ENCODE measurements at places on chromosomes 12 and 14. TPM values are rescaled to one million over a fixed set of nuclear protein-coding genes. Genes with fewer than 3 reads are reported as not detected.
A peak's percentile ranks its signal among the peaks of the same experiment; 100 is the strongest.

DNA sequence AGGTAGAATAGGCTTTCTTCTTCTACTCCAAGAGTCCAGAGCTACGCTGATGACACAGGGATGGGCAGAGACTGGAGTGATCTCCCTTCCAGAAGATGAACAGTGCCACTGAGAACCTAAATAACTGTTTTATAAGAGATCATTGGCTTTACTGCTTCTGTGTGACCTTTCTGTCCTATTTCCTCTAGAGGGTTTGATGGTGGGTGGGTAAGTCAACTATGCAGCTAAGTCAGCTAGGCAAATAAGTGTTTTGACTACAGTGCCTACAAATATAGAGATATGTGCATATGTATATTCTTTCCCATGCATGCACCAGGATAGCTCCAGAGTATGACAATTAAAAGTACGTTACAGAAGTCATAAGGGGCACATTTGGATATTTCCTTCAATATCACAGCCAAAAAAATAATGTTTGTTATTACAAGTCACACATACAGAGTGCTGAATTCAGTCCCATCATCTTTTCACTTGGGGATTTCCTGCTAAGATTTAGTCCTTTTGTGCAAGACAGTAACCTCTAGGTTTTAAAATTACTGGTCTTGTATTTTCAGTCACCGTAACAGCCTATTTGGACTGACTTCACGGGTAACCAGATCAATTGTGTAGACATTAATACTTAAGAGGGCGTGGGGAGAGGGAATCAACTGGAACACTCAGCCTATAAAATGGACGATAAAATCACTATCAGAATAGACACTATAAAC, 412.6 kb upstream of the SOX5 start:
- no peak for DNase-seq

- no peak for DNase-seq
Observed at GRCh38 chr12:84913129-84913515, 523 bp upstream of the SLC6A15 start.

GRCh38 chr14:104689109-104689880, at the start of gene INF2:
TSS of gene INF2 (plus strand) at chr14:104689618. CDS start at chr14:104701366, 11,748 bp downstream.
- DNase-seq, result peak; percentile 75

DNA sequence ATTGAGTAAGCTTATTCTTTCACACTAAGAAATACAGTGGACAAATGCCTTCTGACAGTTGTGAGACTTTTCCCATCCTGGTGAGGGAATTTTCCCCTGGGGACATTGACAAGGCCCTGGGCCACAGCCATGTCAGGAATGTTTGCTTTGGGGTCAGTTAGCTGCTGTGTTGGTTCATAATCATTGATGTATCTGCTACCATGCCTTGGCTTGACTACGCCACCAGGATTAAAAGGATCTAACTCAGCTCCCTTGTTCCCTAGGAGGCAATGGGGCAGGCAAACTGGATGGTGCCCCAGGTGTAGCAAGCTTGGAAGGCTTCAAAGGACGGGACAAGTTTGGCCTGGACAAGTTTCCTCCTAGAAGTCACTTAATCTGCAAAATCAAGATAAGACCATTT, 3.1 kb upstream of the CCDC88C start:
- no peak for DNase-seq

DNA sequence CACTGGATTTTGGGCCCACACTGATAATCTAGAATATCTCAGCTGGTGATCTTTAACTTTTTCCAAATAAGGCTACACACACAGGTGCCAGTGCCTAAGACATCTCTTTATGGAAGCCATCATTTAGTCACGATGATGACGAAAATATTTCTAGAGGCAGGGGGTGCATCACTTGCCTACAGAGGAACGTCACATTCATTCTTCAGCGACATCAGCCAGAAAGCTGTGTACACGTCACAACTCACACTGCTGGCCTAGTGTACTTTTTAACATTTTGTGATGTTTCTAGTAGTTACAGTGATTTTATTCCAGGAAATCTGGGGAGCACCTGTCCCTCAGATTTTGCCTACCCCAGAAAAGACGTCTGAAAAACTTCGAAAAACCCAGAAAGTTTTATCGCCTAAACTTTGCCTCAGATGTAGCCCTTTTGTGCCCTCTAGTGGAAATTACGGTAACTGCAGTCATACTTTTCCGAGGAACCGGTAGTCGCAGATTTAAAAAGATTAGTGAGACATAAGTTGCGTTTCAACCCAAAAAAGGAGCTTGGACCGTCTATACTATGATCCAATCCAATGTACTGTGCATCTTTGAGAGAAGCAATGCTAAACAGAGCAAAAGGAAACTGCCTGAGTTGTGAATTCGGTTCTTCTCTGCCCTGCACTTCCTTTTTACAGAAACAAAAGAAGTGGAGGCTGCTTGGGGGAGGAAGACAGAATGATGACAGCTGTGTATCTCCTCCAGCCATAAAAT, 64.3 kb upstream of the STON2 start:
- peak; percentile 63 for DNase-seq

DNA sequence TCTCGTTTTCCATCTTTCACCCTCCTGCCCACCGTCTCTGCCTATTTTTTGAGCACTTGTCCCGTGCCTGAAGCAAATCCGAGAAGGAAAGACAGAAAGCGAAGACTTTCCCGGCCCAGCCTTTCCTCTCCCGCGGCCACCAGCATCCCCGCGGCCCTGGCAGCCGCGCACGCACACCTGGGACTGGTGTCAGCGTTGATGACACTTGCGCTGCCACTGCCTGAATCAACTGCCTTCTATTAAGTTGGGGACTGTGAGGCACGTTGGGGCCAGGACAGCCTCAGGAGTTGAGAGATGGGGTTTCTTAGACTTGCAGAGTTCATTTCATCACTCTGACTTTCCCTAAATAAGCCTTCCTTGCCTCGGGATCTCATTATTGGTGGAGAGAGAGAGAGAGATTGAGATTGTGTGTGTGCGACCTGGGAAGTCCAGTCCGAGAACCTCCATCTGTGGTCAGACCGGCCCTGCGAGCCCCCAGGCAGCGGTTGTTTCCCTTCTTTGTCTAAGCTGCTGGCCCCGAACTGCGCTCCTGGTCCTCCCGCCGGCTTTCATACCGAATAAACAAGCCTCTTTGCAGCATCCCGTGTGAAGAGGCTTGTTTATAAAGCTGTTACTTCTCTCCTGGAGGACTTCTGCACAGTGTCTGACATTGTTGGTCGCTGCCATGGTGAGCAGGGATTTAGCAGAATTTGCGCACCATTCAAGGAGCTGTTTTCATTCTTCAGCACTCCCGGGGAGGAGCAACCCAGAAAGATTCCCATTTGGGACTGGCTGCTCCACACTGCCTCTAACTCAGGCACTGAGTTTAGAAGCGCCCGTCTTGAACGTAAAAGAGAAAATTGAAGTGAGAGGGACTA, 1.5 kb downstream of the PDZRN4 start:
- no peak for DNase-seq

DNA sequence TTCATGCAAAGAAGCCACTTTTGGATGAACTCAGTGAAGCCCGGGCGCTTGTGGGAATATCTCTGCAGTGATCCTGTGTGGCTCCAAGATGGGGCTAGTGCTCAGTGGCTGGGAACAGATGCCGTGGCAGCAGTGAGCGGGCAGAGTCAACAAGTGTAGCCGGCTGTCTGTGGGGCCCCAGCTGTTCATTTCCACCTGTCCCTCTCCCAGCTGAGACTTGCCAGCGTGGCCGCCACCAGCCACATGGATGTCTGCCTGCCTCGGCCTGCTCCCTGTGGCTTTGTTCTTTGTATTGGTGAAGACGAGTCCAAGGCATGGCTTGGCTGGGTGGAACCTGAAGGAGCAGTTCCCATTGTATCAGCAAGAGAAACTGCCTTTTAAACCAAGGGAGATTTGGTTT, 77.3 kb downstream of the NOS1 start:
- no peak for DNase-seq

DNA sequence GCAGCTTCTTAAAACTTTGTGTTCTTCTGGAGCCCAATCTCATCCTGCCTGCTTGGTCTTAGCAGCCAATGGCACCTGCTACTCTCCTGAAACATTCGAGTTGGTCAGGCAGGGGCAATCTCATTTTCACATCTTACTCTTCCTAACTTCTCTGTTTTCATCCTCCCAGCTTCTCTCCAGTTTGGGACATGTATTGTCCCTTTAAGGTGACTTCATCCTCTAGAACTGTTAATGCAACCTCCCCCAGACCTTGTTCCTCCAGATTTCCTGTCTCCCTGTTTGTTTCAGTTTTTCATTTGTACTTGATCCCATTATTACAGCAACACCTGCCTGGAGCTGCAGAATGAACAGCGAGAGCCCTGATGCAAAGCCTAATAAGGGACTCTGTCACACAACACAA, 31.3 kb downstream of the SERPINA11 start:
- DNase-seq, result no peak

GRCh38 chr14:39682582-39682981, 250.3 kb upstream of the FBXO33 start:
- DNase-seq, result no peak

- no peak for DNase-seq
Observed at GRCh38 chr12:18807714-18808113, 69.8 kb downstream of the CAPZA3 start.

DNA sequence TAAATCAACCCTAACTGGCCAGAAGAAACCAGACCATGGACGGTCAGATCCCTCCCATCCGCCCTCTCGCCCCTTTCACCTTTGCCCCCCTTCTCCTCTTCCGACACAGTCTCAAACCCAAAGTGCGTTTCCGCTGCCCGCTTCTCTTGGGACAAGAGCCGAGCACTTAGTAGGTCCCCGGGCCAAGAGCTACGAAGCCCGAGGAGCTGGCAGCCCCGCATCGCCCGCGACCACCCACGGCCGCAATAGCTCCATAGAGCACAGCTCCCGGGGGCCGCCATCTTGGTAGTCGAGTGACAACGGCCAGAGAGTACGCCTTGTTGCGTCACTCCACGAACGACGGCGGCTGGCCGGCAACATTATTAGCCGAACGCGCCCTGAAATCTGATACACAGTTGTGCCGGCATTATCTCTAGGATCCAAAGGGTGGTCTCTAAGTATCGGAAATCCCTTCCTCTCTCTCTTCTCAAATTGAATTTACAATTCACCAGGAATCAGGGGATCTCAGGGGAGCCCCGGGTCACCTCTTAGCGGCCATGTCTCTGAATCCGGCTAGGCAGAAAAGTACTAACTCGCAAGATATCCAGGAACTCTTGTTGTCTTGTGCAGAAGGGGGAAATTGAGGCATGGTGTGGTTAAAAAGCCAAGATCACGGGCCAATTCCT, at the start of gene COQ5:
Gene COQ5, minus strand, starts transcription at position 298 of the 665 bp plus-strand sequence. Its CDS starts 17 bp downstream, at position 281.
- DNase-seq, result peak; percentile 94

DNA sequence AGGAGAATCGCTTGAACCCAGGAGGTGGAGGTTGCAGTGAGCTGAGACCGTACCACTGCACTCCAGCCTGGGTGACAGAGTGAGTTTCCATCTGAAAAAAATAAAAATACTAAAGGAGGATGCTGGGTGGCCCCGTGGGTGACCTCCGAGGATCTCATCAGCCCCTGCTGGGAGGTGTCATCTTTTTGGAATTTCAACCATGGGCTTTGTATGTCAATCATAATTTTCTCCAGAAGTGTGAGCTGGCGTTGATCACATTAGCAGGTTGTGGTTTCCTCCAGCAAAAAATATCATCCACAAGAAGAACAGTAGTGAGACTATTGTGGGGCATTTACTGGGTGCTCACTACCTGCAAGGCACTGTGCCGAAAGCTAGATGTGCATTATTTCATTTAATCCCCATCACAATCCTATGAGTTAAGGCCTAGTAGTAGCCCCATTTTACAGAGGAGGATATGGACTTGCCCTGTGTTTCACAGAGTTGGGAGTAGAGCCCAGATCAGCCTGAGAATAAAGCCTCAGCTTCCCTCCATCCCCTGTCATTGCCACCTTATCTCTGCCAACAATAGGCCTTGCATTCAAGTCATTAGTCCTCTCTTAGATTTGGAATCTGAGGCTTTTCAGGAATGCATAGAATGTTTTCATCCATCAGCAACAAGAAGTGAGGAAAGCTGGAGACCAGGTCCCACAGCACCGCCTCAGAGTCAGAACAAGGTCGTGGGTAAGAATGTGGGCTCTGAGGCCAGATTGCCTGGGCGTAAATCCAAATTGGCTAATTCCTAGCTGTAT, 39.8 kb downstream of the SVOP start:
- DNase-seq, result peak; percentile 22

DNA sequence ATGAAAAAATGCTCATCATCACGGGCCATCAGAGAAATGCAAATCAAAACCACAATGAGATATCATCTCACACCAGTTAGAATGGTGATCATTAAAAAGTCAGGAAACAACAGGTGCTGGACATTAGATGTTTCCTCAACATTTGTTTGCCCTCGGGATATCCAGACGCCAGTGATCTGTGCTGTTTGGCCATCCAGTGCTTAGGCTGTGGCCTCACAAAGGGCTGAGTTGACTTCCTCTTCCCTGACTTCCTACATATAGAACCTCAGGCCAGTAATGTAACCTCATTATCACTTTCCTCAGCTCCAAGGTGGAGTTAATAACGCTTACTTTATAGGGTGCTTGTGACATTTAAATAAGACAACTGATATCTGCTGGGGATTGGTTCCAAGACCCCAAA, 51.8 kb downstream of the SLC15A5 start:
- no peak for DNase-seq

- no peak for DNase-seq
Observed at GRCh38 chr14:35826952-35827416, 846 bp downstream of the BRMS1L start.

GRCh38 chr12:15778126-15778525, 11.1 kb downstream of the EPS8 start:
- DNase-seq, result no peak

GRCh38 chr12:121494093-121494787, 86.6 kb downstream of the KDM2B start:
- DNase-seq, result peak; percentile 16

- no peak for DNase-seq
Observed at GRCh38 chr12:125218952-125219351, 153.7 kb downstream of the AACS start.

GRCh38 chr14:73700325-73700724, 13.9 kb downstream of the PNMA1 start:
- DNase-seq, result no peak

GRCh38 chr12:8950702-8951478, 1.4 kb upstream of the M6PR start:
- DNase-seq, result no peak

- DNase-seq, result peak; percentile 72
Observed at GRCh38 chr14:68245146-68246073, 425.8 kb downstream of the RAD51B start.

GRCh38 chr14:54809767-54810166, 92.9 kb downstream of the GCH1 start:
- no peak for DNase-seq

DNA sequence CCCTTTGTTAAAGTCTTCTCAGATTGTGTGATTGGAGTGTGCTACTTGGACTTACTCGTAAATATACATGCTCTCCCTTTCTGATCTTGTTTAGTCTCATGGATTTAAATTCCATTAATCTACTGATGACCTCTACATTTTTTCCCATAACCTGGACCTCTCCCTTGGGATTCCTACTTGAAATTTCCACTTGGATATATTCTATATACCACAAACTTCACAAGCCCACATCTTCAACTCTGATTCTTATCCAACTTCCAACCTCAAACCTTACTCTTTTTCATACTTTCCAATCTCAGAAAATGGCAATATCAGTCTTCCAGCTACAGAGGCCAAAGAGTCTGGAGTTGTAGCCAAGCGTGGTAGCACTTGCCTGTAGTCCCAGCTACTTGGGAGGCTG, 49.1 kb upstream of the OTOGL start:
- no peak for DNase-seq

AP5M1 gene
- 13.7 TPM for polyA plus RNA-seq

RERGL gene
- 3.4 TPM for polyA plus RNA-seq

PARPBP gene
- polyA plus RNA-seq, result 0.80 TPM

SERPINA3 gene
- polyA plus RNA-seq, result 408 TPM

NDRG2 gene
- polyA plus RNA-seq, result 286 TPM

DPY19L2 gene
- polyA plus RNA-seq, result 10.7 TPM

BBS10 gene
- 5.1 TPM for polyA plus RNA-seq
